ENCODE measurements at places on chromosomes 11 and 22. TPM values are rescaled to one million over a fixed set of nuclear protein-coding genes. Genes with fewer than 3 reads are reported as not detected.

GRCh38 chr11:112989198-112989597, 28.0 kb downstream of the NCAM1 start:
- DNase-seq = no peak

DNA sequence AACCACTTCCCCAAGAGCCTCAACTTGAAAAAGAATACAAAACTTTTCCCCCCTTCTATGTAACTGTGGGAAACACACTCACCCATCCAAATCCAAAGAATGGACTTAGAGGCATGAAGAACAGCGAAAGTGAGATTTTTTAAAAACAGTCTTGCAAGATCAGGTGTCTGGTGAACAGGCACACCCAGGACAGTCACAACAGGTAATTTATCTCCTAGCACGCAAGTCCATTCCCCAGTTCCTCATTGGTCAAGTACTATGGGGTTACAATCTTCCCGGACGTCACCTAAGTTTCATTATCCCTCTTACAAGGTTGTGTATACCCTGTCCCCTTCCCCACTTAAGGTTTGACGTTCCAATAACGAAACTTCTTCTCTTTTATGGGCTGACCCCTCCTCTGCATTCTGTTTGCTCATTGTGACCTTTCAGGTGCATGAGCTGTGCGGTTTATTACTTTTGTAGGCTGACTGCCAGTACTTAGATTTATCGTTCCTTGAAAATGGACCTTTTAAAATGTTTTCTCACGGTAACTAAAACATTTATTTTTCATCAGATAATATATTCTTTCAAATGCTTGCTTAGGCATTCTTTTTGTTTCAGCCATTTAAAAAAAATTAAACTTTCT, 1401.9 kb downstream of the FAM181B start:
- no peak for DNase-seq

DNA sequence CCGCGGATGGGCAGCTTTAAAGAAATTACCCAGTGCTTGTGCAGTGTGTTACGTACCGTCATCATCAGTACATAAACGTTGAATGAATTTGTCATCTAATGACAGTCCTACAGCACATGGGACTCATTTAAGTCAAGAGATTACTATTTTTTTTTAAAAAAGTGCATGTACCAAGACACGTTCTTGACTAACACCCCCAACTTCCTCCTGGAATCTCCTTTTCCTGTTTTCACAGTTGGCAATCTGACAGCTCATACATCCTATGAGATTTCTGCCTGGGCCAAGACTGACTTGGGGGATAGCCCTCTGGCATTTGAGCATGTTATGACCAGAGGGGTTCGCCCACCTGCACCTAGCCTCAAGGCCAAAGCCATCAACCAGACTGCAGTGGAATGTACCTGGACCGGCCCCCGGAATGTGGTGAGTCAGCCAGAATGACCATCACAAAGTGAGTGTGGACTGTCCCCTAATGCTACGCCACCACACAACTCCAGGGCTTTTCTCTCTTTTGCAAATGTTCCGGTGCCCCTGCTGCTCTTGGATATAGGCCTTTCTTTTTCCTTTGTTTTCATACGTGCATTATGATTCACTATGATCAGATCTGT, 162.0 kb upstream of the SORL1-AS1 start:
- DNase-seq = no peak

Gene C22orf31
- 1.8 TPM for total RNA-seq

GRCh38 chr11:32643526-32643925, 59.9 kb downstream of the EIF3M start:
- no peak for DNase-seq

DNA sequence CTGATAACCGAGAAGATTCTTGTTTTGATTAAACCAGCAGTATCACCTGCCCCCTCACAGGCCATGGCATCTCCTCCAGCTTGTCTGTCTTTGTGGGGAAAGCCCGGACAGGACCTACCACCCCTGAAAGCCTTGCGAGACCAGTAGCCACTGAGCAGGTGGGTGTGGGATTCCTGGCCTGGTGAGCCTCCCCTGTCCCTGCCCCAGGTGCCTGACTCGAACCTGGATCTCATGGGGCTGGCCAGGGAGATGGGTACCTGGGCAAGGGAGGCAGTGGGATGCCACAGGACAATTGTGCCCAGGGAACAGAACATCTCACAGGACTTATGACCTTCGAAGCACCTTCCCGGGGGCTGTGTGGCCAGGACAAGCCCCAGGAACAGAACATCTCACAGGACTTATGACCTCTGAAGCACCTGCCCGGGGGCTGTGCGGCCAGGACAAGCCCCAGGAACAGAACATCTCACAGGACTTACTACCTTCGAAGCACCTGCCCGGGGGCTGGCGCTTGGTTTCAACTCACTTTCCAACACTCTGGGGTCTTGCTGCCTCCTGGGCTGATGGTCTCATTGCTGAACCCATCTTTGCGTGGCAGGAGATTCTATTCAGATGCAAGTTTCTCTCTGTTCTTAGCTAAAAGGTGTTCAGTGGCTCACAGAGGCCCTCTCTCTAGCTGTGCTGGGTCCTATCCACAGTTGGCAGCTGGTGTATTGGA, 854.5 kb downstream of the BRD1 start:
- no peak for DNase-seq

DNA sequence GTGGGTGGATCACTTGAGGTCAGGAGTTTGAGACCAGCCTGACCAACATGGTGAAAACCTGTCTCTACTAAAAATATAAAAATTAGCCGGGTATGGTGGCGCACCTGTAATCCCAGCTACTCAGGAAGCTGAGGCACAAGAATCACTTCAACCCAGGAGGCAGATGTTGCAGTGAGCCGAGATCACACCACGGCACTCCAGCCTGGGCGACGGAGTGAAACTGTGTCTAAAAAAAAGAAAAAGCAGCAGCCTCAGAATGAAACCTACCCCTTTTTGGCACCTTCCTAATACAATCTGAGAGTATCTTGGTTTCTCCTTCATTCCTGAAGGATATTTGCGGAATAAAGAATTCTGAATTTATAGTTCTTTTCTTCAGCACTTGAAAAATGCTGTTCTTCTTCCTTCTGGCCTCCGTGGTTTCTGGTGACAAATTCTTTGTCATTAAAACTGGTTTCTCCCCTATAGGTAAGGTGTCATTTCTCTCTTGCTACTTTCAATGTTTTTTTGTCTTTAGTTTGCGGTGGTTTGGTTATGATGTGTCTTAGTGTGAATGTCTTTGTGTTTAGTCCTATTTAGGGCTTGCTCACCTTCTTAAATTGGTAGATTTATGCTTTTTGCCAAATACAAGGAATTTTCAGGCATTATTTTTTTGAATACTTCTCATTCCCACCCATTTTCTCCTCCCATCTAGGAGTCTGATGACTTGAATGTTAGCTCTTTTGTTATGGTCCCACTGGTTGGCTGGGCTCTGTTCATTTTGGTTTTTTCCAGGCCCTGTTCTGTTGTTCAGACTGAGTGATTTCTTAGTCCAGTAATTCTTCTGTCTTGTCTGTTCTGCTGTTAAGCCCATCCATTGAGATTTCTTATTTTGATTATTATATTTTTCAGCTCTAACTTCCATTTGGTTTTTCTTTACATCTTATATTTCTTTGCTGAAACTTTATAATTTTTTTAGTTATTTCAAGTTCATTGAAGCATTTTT, 15.4 kb downstream of the ASRGL1 start:
- DNase-seq = no peak

DNA sequence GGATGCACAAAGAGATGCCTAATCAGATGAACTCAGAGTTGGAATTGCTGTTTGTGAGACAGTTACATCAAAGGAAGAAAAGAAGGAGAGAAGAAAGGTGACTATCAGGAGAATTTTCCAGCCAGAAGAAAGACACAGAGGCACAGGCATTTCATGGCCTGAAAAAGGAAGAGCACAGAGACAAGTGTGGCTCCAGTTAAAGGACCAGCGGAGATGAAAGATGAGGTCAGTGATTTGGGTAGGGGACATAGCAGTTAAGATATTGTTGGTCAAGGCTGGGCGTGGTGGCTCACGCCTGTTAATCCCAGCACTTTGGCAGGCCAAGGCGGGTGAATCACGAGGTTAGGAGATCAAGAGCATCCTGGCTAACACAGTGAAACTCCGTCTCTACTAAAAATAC, 3.4 kb upstream of the ZNF280A start:
- DNase-seq = no peak

Gene C11orf21
- 0.12 TPM for total RNA-seq

DNA sequence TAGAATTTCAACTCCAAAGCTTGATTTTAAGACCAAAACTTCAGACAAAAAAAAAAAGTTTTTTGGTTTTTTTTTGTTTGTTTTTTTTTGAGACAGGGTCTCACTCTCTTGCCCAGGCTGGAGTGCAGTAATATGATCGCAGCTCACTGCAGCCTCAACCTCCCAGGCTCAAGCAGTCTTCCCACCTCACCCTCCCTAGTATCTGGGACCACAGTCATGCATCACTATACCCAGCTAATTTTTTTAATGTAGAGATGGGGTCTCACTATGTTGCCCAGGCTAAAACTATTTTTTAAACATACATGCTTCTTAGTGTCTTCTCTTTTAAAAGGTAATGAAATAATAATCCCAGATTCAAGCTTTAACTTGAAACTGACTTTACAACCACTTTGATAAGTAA, 35.4 kb upstream of the GRK2 start:
- DNase-seq = no peak

Gene MAPK8IP1
- total RNA-seq = 54.5 TPM

Gene CRACR2B
- 7.4 TPM for total RNA-seq

DNA sequence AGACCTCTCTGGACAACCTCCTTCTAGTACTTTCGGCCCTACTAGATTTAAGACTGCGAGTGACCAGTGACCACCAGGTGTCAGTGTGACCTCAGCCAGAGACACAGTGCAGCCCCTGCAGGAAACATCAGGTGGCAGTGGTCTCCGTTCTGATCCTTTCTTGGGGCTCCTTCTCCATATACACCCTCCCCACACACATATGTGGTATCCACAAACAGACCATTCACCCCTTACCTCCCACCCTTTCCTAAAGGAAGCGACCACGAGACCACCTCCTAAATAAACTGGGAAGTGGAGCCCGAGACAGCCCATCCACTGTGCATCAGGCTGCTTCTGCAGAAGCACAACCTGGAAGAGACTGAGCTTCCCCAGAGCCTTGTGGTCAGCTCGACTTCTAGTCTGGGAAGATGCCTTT, 38.5 kb upstream of the CYP2D6 start:
- peak; percentile 85 for DNase-seq

Gene MCHR1
- 0.47 TPM for total RNA-seq

Gene HEPN1
- not detected for total RNA-seq

- no peak for DNase-seq
These were observed 2.6 kb downstream of the RNF26 start for GRCh38 chr11:119336744-119337469.

Gene CNTN5
- total RNA-seq = 0.99 TPM

- DNase-seq = no peak
These were observed 129.9 kb downstream of the BUD13 start for GRCh38 chr11:116642902-116643301.

Gene GPHA2
- total RNA-seq = 9.4 TPM

Gene CCND1
- 13.7 TPM for total RNA-seq

DNA sequence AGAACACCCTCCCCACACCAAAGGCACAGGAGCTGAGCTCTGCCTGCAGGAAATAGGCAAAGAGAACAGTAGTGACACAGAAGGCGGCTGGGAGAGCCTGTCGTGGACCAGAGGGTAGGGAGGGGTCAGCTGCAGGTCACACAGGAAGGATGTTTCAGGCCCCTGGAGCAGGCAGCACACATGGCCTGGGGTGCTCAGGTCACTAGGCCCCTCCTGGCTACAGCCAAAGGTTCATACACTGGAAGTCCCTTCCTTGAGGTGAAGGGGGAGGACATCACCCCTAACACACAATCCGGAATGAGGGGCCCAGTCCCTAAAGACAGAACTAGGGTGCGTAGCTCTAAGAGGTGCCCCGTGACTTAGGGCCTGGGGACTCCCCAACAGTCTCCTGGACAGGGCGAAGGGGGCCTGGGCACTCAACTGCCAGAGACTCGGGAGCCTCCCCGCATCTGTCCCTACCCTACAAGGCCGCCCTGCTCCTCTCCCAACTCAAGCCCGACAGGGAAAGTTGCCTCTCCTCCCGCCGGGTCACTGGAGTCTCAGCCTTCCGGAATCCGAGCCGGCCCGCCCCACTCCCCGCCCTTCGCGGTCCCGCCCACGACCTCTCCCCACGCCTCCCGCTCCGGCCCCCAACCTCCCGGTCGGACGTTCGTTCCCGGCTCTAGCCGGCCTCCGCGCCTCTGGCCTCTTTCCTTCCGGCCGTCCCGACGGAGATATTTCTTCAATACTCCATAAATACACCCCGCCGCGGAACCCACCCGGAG, at the start of gene CYB5R2:
TSS of gene CYB5R2 (minus strand) at position 541 of the 764 bp plus-strand sequence. CDS start 675 bp downstream, outside the sequence.
- DNase-seq = peak; percentile 83

GRCh38 chr11:63250162-63251050, 7.0 kb upstream of the SLC22A25 start:
- no peak for DNase-seq

DNA sequence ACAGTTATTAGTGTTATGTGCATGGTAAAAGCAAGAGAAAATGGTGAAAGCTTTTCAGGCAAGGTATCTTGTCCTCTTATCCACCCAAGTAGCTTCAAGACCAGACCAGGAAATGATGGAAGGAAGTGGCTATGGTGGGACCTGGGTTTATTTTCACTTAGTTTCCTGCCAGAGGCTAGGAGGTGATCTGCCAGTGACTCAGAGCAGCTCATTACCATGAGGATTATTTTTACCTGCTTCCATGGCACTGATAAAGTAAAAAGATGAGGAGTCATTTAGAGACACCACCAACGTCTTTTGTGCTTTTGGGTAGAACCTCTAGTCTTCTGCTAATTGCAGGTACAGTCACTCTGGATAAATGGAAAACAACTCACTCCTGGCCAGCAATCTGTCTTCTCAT, 339.9 kb upstream of the KIRREL3 start:
- no peak for DNase-seq

GRCh38 chr22:41847300-41847699, 14.4 kb downstream of the SREBF2 start:
- no peak for DNase-seq

- DNase-seq = peak; percentile 22
These were observed 47.9 kb upstream of the SUSD2 start for GRCh38 chr22:24133187-24133965.

DNA sequence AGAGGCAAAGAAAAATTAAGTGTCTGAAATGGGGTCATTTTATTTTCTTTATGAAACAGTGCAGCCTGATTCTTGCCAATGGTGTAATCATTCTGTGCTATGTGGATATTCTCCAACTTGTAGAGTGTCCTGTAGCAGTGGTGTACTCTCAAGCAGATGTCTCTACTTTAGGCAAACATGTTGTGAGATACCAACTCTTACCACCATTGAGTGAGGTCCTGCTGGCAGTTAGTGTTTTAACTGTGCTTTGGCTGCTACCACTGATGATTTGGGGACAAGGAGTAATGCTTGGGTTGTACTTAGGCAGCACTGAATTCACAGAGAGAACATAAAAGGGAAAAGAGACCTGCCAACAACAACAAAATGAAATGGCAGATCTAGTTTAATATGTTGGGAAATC, 122.5 kb downstream of the APIP start:
- no peak for DNase-seq

Measured in testis (tissue), 5 donors.